ENCODE measurements at places on chromosomes 2 and 18.

DNA sequence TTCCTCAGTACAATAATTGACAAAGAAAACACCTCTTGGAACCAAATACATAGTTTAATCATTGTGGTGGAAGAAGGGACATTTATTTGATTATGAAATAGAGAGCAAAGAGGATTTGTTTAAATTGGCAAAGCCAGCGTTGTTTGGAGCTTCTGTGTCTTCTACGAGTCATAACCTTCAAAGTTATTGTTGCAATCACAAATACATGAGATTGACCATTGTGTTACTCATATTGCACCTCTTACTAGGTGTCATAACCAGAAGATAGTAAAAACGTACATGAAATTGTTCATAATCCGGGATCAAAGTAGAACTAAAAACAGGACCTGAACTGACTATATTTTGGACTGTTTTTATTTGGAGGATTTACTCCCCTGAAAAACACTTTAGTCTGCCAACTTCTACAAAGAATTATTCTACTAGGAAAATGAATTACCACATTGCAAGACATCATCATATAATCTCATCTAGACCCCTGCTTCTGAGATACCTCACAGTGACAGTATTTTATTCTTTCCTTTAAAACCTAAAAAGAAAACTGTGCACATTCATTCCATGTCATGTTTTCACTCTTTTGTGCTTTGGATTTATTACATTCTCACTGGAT is 151.7 kb upstream of the KLF7 start:
- no peak for DNase-seq

- no peak for DNase-seq
Measured at GRCh38 chr2:225581906-225582305, 182.4 kb downstream of the NYAP2 start.

- no peak for DNase-seq
Measured at GRCh38 chr2:240252872-240253511, 112.5 kb upstream of the OTOS start.

GRCh38 chr2:194870974-194871535 is 786.0 kb upstream of the SLC39A10 start:
- no peak for DNase-seq

GRCh38 chr2:96109931-96110511 is 6.3 kb downstream of the ADRA2B start:
- DNase-seq = no peak

- DNase-seq = no peak
Measured at GRCh38 chr2:20674309-20674965, 7.5 kb downstream of the GDF7 start.

- no peak for DNase-seq
Measured at GRCh38 chr2:43943809-43944452, 51.9 kb downstream of the LRPPRC start.

GRCh38 chr2:204673877-204674276 is 128.6 kb downstream of the PARD3B start:
- no peak for DNase-seq

- DNase-seq = no peak
Measured at GRCh38 chr2:1842945-1843344, 98.6 kb upstream of the PXDN start.

DNA sequence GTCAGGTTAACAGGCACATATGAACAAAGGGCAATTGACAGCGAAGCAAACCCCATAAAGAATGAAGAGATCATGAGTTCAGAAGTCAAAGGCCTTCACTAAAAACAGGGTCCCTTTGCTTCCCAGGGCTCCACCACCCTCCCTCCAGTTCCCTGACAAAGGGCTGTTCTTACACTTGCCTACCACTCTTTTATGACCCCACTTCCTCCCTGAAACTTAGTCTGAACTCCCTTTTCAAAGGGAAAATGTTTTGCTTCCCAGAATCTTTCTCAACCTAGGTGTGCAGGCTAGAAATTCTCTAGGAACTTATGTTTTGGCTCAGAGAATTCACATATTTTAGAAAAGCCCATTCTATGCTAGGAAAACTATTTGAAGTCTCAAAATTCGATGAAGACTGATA is 86.0 kb upstream of the ITGA4 start:
- no peak for DNase-seq

GRCh38 chr2:52686935-52687334 is 1080.7 kb upstream of the CHAC2 start:
- no peak for DNase-seq

DNA sequence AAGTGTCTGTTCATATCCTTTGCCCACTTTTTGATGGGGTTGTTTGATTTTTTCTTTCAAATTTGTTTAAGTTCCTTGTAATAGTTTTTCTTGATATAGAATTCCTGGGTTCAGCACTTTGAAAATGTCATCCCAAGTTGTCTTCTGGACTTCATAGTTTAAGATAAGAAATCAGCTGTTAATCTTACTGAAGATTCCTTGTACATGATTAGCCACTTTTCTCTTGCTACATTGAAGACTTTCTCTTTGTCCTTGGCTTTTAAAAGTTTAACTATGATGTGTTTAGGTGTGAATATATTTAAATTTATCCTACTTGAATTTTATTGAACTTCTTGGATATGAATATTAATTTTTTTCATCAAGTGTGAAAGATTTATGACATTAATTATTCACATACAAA is 387.2 kb upstream of the CWC22 start:
- no peak for DNase-seq

DNA sequence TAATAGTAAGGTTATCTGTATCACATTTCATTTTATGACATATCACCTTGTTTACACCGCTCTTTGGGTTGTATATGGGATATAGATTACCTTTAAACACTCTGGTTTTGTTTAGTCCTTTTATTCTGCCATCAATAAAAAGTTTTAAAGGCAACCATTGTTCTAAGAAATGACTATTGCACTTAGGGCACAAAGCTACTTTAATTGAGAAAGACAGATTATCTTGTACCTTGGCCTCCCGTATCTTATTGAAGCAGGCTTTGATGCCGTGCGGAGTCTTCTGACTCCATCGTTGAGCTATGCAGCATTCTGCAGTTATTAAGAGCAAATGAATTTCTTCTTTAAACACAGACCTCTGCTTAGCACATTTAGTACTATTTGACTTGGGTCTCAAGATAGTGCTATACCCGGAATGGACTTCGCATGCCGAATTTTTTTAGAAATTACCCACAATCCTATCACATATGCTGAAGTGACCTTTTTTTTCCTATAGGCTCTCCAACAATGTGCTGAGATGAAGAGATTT is 16.7 kb downstream of the PKDCC start:
- DNase-seq = no peak

DNA sequence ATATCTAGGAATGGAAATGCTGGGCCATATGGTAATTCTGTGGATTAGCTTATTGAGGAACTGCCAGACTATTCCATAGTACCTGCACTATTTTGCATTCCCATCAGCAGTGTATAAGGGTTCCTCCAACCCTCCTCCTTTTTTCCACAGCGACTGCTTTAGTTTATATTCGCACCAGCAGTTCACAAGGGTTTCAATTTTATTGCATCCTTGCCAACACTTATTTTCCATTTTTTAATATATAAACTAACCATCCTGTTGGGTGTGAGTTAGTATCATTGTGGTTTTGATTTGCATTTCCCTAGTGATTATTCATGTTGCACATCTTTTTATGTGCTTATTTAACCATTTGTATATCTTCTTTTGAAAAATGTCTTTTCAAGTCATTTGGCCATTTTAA is 67.0 kb downstream of the NAT8 start:
- DNase-seq = no peak

- no peak for DNase-seq
Measured at GRCh38 chr2:203804070-203804469, 63.5 kb upstream of the CTLA4 start.

- DNase-seq = no peak
Measured at GRCh38 chr2:197517150-197517549, 1.3 kb downstream of the MOB4 start.

- no peak for DNase-seq
Measured at GRCh38 chr18:31061945-31062344, 19.4 kb upstream of the DSC3 start.

DNA sequence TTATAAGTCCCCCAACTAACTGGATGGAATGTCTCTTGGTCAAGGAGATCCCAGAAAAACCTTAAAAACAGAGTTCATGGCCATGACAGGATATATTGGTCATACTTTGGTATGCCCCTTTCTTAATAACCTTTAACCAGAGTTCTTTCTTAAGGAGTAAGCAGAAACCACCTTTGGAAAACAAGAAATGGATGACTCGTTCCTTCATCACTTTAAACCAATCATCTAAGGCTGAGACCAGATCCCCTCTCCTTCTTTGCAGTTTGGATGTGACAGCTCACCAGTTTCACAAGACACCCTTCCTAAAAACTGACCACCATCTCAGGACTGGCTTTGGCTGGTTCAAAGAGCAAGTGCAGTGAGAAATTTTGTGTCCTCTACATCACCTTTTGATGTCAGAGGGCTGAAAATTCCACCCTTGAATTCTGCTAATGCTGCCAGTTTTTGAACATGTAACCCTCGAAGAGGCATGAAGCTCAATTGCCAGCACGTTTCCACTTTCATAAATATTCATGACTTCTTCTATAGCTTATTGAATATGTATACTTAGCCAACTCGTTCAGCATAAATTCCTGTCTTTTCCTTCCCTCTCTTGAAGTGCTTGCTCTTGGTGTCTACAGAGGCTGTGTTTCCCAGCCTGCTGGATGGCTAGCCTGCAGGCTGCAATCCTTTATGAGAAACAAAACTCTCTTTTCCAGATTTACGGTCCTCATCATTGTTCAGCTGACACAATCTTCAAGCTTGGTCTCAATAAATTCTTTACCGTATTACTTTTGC is 1323.5 kb upstream of the TMEFF2 start:
- no peak for DNase-seq

DNA sequence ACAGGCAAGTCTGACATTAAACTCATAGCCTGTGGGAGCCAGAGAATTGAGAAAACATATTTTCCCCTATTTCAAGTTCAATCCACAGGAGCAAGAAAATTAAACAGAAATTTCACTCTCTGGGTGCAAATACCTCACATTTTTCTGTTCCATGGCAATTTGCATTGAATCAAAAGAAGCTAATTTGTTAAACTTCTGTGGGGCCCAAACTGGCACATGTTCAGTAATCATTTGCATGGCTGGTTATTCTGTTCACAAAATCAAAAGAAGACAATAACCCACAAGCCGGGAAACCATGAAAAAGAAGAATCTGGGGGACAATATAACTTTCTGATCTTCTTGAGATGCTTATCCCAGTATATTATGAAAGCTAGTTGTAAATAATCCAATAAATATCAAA is 363.1 kb downstream of the LRP1B start:
- no peak for DNase-seq

DNA sequence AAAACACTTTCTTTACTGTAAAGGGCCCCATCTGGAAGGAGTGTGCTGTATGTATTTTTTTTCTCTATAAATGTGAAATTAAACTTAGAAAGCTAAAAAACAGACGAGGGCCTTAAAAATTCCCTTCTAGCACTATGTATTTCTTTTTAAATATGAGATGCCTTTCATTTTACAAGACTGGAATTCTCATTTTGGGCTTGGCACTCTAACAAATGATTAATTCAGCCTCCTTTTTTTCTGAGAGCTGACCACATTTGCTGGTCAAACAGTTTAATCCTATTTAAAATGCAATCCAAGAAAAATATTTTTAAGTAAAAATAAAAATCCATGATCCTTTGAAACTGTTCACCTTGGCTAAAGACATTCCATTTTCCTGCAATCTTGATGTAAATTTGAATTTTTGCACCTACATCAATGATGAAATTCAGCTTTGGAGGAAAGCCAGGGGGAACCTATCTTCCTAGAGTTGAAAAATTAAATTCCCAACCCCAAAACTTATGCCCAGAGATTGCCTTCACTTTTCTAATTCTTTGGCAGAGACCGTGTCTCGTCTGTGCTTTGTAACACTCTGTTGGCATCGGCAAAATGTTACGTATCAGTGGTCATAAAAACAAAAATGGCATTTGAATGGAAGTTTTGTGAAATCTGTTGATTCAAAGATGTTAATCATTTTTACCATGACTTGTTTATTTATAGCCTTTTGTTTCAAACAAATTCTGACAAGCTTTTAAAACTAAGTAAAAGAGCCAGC is 284.5 kb downstream of the ZNF521 start:
- no peak for DNase-seq

- DNase-seq = no peak
Measured at GRCh38 chr18:45777393-45777792, 48.1 kb upstream of the SIGLEC15 start.

DNA sequence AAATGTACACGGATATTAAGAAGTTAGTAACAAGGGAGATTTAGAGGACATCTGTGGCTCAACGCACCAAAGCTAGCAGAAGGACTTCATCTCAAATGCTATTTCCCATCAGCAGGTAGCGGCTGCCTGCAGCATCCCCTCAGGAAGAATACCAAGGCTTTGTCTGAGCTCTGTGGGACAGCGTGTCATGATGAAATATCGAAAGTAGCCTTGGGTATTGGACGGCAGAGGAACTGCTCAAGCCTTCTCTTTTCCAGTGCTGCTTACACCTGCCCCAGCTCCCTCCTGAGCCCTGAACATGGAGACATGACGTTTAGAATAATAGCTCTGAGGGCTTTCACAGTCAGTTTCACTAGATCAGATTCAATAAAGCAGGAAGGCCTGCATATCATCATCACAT is 241.6 kb downstream of the SUCLG1 start:
- DNase-seq = no peak

- DNase-seq = no peak
Measured at GRCh38 chr2:222017252-222017850, 281.4 kb downstream of the PAX3 start.

- DNase-seq = no peak
Measured at GRCh38 chr2:9815076-9815475, 28.2 kb upstream of the TAF1B start.

- DNase-seq = no peak
Measured at GRCh38 chr2:54641988-54642387, 81.5 kb upstream of the EML6 start.

DNA sequence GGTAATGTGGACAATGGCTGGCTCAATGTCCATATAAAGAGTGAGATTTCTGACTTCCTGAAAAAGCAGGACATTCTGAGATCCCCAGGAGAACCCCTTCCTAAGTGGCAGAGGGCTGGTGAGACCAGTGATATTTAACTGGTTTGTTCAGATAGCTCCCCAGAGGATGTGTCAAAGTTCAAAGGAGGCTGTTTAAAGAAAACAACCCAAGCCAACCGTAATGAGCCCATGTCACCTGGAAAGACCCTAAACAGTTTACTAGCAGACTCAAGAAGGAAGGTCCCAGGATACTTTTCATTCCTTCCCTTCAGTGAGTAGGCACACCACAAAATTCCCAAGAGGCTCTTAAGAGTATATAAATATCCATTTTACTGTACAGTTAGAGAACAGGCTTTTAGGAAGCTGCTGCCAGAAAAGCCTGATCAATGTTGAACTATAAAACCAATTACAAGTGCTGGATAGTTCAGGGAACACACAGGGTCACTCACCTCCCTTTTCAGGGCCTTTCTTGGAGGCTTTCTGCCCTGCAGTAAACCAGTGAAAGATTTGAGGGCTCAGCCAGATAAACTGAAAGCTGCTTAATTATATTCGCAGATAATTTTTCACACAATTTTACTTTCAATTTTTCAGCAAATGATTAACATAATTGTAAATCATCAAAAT is 293.5 kb downstream of the ASXL3 start:
- DNase-seq = no peak
